ENCODE measurements at places on chromosomes 5 and 9.
A peak's percentile ranks its signal among the peaks of the same experiment; 100 is the strongest.

GRCh38 chr5:137218471-137218870, 280.7 kb downstream of the SPOCK1 start:
- no peak for DNase-seq

DNA sequence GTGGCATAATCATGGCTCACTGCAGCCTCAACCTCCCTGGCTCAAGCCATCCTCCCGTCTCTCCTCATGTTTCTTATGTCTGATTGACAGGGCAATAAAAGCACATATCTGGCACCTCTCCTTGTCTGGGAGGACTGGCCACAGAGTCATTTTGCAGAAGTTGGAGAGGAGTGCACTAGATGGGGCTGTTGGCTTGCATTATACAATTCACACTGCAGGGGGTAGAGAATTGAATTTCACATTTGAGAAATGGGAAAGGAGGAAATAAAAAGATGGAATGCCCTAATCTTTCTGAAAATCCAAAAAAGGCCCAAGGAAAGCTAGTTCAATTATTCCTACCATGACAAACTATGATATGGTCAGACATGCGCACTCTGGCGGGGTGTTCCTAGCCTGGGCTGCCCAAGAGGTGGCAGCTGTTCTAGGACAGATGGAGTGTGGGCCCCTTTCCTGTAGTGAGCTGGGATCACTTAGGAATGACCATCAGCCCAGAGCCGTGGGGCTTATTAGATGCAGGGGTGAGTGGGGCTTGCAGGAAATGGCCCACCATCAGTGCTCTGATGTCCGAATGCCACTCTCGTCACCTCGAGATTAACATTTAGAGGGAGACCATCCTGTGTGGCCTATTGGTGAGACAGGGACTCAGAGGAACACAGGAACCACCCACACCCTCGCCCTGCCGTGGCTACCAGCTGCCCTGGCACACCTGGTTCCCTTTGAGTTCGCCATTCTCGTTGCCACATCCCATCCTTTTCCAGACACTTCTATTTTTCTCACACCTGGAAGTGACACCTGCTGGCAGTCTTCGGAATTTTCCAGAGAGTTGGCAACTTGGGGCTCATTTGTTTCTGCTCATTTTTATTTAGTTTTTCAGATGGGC, 21.8 kb upstream of the ANKRD18A start:
- DNase-seq: peak; percentile 53

DNA sequence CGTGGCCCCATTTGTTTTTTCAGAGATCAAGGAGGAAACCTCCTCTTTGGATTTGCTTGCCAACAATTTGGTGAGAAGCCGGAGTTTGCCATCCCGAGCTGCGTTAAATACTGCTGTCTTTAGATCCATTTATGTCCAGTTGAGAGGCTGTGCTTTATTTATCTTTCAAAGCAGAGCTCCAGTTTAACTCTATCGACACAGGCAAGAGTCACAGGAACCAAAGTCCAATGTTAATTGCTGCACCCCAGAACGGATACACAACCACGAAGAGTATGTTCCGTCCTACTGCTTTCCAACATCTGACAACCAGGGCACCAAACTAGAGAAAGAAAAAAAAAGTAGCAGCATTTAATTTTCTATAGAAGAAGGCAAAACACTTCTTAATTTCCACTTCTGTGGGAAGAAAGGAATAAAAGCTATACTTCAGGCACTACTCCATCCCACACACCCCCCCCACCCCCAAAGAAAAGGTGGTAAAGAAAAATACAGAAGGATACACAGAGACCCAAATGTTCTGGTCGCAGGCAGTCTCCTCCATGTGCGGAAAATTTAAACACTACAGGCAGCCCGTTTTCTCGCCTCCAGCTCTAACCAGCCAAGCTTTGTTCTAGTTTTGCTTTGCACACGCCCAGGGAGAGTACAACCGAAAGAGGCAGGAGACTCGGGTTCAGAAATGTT, 1.1 kb downstream of the FEM1C start:
- DNase-seq: no peak

- DNase-seq: no peak
Measured at GRCh38 chr5:111859533-111860270, 102.7 kb upstream of the NREP start.

DNA sequence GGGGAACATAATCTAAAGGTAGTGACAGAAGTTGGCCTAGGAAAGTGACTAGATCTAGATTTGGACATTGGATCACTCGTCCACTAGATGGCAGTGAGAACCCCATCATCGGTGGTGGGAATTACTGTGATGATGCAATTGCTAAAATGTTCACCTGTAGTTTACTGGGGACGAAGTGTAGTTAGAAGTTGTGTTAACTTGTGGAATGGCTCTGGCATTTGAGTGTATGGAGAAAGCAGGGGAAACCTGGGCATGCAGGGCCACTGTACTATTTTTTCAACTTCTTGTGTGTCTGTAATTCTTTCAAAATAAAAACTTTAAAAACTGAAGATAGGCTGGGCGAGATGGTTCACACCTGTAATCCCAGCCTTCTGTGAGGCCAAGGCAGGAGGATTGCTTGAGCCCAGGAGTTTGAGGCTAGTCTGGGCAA, 75.5 kb downstream of the PHAX start:
- DNase-seq: no peak

DNA sequence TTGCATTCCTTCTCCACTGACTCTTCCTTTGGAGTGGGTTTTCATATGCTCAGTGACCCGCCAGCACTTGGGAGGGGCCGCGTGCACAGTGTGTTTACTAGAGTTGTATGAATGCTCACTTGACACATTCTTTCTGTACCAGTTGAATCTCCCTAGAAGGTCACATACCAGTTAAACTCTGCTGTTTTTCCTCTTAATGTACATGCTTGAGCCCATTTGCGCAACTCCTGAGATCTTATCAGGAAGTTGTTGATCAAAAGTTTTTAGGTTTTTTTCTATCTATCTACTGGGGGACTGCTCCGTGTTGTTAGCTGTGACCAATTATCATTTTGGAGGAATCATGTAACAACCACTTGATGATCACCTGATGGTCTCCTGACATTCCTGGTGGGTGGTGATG, 392.7 kb downstream of the CDH9 start:
- no peak for DNase-seq

Data from esophagus muscularis mucosa (tissue), 4 donors.